ENCODE measurements at places on chromosomes 1 and 21.

DNA sequence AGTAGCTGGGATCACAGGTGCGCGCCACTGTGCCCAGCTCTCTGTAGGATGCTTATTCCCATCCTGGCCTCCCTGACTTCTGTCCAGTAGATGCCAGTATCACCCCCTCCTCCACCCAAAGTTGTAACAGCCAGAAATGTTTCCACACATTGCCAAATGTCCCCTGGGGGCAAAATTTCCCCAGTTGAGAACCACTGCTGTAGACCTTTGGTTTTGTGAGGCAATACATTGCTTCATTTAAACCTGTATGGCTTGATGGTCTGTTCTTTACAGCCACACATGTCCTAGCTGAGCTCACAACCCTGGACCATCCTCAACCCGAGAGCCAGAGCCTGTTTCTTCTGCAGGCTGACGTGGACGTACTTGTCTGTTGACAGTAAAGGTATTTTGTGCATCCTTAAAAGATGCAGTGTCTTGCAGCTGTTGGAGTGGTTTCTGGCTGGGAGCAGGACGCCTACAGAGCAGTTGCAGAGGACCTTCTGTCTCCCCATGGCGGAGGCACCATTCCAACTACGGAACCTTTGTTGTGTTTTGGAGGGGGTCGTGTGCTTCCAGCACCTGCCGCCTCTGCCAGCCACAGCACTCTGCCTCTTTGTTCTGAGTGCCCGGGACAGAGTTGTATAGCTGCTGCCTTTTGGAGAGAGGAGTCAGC, 26.6 kb downstream of the DOP1B start:
- DNase-seq = no peak

- no peak for DNase-seq
These were observed 53.8 kb downstream of the PRDM2 start for GRCh38 chr1:13753636-13754402.

- DNase-seq = no peak
These were observed 17.4 kb downstream of the SPRR2G start for GRCh38 chr1:153133267-153133666.

GRCh38 chr1:97824624-97825023, 96.2 kb downstream of the DPYD start:
- no peak for DNase-seq

DNA sequence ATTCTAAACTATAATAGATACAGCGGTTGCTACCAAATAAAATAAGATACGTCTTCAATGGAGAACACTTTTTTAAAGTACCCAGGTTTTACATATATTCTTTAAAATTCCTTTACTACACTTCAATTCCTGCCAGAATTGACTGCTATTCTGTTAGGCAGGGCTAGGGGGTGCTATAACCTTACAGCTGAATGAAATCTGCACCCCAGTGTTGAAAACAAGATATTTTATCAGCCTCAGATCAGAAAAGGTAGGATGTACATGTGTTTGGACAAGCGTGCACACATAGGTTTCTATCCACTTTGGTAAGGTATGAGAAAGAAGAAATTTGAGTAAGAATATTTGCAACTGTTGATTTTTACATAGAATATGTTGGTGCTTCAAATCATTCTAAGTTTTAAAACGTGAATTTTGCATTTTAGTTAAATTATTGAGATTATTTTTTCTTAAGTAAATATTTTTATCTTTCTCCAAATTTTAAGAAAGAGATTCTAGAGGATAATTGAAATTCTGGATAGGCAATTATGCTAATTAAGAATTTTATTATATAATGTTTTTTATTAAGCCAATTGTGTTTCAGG, 490.8 kb upstream of the ADGRL4 start:
- no peak for DNase-seq

DNA sequence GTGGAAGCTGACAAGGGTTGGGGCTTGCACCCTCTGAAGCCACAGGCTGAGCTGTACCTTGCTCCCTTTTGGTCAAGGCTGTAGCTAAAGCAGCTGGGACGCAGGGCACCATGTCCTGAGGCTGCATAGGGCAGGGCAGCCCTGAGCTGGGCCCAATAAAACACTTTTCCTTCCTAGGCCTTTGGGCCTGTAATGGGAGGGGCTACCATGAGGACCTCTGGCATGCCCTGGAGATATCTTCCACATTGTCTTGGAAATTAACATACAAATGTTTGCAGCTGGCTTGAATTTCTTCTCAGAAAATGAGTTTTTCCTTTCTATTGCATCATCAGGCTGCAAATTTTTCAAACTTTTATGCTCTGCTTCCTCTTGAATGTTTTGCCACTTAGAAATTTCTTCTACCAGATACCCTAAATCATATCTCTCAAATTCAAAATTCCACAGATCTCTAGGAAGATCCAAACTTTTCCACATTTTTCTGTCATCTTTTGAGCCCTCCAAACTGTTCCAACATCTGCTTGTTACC, 32.9 kb upstream of the TTLL7 start:
- no peak for DNase-seq

GRCh38 chr1:234526922-234527321, 47.9 kb upstream of the TARBP1 start:
- DNase-seq = no peak

DNA sequence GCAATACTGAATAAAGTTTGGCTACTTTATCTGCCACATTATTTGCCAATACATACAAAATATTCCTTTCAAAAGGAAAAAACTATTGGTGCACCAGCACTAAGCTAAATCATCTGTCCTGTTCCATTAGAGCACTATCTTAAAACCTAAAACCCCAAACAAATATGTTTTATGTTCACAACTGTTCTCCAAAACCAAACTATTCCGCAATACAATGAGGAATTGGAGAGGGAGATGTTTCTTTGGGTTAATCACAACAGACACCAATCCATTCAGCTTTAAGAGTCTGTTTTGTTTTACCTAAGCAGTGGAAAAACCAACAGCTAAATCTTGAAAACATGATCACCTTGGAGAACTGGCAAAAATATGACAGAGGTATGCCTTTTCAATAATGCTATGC, 85.1 kb downstream of the ZNF644 start:
- DNase-seq = no peak

DNA sequence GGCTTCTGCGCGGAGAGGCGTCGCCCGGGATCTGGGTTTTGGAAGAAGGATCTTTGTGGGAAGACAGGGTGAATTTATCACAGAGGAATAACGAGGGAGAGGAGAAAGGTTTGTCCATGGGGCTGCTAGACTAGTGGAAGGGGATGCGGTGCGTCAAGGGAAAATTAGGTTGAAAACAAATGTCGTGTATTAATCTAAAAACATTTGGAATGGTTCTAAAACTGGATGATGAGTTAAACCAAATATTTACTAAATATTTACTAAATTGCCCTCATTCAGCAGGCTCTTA, 647 bp downstream of the RO60 start:
- DNase-seq = no peak

DNA sequence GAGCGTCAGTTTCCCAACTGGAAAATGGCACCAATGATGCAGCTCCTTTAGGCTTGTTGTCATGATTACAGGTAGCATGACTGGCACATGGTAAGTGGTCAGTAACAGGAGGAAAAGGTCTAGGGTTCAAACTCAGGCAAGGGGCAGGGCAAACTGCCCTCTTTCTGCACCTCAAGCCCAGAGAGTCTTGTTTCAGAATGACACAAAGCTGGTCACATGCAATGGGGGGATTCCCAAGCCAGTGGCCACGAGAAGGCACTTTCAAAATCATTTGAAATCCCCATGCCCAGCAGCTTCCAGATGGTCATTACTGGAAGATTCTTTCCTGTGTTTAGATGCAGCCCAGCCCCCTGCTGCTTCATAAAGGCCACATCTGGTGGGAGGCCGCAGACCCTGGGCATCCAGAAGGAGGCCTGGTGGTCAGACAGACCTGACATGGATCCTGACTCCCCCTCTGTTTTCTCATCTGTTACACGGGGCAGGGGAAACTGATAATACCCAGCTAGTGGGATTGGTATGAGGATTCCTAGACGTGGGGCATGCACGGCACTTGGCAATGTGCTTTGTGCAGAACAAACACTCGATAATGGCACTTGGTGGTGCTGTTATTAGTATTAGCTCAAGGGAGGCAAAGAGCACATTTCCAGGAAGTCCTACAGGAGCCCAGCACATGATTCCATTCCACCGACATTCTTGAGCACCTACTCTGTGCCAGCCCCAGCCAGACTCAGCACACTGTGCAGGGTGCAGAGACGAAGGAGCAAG, 6.9 kb upstream of the PLA2G2D start:
- no peak for DNase-seq

DNA sequence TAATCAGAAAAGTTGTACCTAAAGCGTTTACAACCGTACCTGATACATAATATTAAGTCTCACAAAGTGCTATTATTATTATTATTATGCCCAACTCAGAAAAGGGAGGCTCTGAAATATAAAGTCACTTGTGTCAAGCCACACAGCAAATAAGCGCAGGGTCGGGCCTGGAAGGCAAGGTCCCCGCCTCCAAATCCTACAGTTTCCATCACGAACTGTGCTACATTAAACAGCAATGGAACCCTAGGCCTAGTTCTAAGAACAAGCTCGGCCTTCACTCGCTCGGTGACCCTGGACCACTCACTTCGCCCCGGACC, 549 bp downstream of the PARS2 start:
- no peak for DNase-seq

DNA sequence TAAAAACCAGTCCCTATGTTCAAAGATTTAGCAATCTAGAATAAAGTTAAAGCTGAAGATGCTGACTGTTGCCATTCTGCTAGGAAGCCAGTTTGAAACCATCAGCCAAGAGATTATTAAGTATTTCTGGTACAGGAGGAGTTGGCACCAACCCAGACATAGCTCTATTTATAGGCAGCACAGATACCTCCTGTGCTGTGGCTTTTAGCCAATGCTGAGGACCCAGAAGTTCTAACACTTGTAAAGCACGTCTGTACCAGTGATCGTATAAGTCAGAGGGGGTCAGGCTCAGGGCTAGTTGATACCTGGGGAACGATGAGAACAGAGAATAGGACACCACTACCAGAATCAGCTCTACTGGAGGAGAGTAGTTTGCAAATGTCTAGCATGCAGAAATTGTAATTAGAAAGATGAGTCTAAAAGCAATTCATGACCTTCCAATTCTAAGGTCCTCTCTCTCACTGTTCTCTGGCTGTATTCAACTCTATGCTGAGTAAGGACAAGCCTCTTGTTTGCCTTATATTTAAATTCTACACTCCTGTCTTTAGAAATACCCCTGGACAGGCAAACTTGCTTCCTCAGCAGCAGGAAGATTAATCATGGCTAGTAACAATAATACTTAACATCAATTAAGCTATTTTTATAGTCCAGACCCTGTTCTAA, 96.8 kb upstream of the PALMD start:
- no peak for DNase-seq

DNA sequence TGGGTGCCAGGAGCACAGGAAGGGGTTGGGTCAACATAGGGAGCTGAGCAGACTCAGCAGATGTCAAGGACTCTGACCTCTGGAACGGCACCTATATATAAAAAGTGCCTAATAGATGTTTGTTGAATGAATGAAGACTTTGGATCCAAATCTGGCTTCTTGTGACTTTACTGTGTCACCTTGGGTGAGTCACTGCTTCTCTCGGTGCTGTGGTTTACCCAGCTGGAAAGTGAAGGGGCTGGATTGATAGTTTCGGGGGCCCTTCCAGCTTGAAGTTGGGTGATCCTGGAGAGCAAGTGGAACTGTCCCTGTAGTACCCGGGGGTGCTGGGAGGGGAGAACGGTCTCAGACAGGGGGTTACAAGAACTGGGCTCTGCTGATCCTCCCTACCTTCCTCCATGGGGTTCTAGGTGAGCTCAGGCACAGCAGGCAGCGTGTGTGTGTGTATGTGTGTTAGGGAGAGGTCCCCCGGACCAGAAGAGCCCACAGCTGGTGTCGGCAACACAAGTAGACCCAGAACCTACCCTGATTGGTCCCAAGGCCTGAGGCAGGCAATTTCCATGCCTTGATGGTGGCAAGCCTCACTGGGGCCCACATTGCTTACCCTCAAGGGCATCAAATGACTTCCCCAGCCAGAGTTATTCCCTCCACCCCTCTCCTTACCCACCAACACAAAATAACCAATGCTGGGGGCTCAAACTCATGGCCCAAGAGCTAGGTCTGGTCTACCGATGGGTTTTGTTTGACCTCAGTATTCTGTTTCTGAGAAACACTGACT, 5.5 kb upstream of the PADI1 start:
- no peak for DNase-seq

DNA sequence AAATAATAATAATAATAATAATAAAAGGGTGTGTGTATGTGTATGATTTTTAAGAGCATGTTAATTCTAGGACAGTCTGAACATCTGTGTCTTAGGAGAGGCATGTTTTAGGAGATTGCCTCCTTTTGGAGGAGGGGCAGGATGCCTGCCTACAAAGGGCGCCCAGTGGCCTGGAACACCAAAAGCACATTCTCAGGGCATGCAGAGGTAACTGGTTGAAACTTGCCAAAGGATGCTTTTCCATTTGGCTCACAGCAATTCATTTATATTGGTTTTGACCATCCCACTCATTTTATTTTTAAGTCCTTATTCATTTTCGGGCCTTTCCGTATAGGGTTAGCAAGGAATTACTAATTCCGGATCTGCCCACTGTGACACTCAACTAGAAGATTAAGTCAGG, 21.1 kb upstream of the LAMC2 start:
- DNase-seq = no peak

DNA sequence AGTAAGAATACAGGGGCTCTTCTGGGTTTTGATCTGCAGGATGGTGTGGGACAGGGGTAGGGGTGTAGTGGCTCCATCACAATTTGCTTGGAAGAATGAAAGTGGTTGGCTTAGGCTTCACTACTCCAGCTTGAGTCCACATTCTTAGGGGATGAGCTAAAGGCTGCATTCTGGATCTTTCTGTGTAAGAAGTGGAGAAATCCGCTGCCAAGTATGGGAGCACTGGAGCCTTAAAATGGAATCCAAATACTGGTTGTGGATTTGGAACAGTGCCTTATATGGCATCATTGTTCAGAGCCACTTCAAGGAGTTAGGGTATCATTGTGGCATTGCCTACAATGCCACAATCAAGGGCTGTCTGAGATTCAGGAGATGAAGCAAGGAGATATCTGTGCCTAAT, 187.1 kb downstream of the LMO4 start:
- no peak for DNase-seq

Data from effector memory CD4-positive, alpha-beta T cell (primary cell).